M059J (cell line): ENCODE measurements at places on chromosomes 13 and 19. TPM values are rescaled to one million over a fixed set of nuclear protein-coding genes. Genes with fewer than 3 reads are reported as not detected.

Gene POGLUT2
- 20.3 and 25.1 TPM in 2 replicates for total RNA-seq

Gene TSSK6
- total RNA-seq, result 0.07 and 2.1 TPM in 2 replicates

Gene OR10H1
- not detected in 2 replicates for total RNA-seq

Gene CCNA1
- 0.05 and 0.32 TPM in 2 replicates for total RNA-seq

Gene NANOS3
- not detected in 2 replicates for total RNA-seq

Gene WDR88
- not detected in 2 replicates for total RNA-seq

Gene KLF5
- total RNA-seq, result 4.5 and 6.0 TPM in 2 replicates

Gene HIPK4
- total RNA-seq, result 0.02 TPM in 1 of 2 replicates, not detected in the other

Gene MARK4
- 7.1 and 11.0 TPM in 2 replicates for total RNA-seq

Gene ZNF541
- total RNA-seq, result 0.27 TPM in 1 of 2 replicates, not detected in the other

Gene FGF14
- total RNA-seq, result not detected in 2 replicates

Gene CYP2F1
- total RNA-seq, result not detected in 2 replicates

Gene ZNF98
- total RNA-seq, result not detected in 2 replicates

GRCh38 chr13:88656751-88657150, 985.6 kb downstream of the SLITRK5 start:
- no peak for DNase-seq

DNA sequence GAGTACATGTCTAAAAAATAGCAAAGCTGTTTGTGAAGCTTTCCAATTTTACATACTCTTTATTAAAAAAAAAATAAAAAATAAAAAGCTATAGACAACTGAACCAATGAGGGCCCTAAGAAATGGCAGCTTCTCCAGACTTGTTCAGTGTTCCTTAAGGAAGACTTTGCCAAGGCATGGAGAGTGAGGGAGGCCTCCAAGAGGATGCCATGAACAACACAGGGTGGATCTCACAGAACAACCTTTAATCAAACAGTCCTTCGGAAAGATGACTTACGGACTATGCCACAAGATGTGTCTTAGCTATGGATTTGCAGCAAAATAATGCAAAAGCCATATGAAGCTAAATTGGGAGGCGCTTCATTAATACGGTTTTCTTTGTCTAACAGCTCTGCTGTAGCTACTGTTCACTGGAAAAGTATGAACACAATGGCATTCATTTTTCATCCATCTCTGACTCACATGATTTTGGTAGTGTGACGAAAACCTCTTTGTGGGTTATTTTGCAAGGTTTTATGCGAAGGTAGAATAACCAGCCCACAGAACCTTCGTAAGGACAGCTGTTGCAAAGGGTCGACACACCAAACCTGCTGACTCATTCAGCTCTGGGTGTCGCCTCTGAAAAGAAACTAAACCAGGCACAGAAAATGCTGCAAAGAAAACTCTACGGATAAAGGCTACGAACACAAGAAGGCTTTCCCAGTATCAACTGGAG, 27.7 kb downstream of the EFNB2 start:
- peak; percentile 95 for DNase-seq

DNA sequence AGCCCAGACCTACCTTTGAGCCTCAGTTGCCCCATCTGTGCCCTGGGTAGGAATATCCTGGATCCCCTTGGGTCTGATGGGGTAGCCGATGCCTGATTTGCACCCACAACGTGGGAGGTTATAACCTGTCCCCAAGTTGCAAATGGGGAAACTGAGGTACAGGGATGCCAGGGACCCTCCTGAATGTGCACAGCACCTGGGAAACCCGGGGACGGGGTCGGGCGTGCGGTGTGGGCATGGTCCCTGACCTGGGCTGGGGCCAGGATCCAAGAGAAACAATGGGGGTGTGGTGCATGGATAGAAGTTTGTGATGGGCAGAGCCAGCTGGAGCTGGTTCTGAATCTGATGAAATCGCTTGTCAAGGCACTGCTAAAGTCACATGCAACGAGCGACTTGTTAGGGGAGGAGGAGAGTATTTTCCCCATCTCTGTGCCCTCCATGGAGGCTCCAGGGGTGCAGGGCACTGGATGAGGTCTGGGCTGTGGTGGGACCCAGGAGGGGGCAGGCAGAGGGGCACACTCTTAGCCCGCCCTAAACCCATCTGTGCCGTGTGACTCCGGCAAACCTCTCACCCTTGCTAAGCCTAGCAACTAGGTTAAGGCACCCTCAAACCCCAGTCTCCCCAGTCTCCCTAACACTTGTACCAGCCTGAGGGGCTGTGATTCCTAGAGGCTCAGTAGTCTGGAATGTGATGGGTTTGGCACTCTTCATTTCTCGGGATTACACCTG, 749 bp downstream of the GDF15 start:
- no peak for DNase-seq

GRCh38 chr13:106117035-106117434, 418.4 kb downstream of the EFNB2 start:
- peak; percentile 55 for DNase-seq

GRCh38 chr19:5104871-5105351, 136.0 kb downstream of the KDM4B start:
- DNase-seq, result no peak

DNA sequence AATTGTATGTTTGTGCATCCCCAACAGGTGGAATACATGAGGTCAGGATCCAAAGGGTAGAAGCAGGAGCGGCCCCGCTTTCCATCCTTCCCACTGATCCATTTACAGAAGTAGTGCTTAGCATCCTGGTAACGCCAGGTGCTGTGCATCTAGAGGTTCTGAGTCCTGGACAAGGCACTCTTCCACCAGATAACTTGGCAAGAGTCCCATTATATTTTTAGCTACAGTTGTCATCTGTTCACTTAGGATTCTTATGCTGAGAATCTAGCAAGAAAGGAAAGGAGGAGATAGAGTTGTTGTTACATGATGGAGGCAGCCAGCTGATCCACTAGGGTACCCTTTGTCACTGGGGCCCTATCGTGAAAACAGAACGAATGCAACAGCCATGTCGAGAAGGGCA, 389.5 kb upstream of the ZNF507 start:
- DNase-seq, result no peak

DNA sequence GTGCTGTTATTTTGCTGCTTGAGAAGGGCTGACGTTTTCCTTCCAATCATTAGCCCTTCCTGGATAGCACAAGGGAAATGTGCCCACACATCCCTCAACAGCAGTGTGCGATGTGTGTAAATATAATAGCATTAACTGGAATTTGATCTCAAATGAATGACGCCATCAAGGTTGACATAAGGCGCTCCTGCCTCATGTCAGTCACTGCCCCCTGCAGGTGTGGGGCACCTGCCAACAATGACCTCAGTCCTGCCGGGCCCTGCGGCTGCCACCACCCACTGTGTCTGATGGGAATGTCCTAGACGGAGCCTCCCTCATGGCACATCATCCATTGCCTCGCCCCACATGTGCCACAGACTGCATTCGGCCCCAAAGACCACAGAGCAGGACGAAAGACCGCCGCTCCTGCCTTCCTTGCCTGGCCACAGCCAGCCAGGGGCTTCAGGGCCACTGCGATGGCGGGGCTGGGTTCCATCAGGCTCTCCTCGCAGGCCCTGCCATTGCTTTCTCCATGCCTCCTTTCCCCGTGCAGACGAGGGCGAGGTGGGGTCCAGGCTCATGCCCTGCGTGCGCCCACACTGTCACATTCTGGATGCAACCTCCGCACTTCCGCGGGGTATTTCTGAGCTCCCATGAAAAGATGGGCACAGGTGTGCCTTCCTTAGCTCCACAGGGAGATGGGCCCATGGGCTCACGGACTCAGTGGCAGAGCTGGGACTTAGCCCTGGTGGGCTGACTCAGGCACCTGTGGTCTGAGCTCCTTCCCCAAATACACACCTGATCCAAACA, 146.7 kb downstream of the SOX1 start:
- no peak for DNase-seq

- no peak for DNase-seq
Measured at GRCh38 chr13:52012512-52012836, 276 bp downstream of the ALG11 start.

- DNase-seq, result peak; percentile 55
Measured at GRCh38 chr19:57171551-57172081, 4.3 kb upstream of the DUXA start.

DNA sequence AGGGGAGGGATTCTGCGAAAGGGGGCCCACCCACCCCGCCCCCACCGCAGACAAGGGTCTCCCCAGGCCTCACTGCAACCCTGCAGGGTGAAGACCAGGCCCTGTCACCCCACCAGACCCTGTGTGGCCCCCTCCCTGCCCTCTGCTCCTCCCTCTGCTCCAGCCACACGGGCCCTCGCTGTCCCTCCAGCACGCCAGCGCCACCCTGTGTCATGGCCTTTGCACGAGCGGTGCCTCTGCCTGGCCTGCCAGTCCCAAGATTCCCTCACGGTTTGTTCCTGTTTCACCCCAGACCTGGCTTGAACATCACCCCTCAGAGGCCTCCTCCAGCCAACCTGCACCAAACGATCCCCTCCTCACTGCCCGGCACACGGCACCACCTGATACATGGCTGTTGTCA, 27.3 kb downstream of the PIP5K1C start:
- no peak for DNase-seq

DNA sequence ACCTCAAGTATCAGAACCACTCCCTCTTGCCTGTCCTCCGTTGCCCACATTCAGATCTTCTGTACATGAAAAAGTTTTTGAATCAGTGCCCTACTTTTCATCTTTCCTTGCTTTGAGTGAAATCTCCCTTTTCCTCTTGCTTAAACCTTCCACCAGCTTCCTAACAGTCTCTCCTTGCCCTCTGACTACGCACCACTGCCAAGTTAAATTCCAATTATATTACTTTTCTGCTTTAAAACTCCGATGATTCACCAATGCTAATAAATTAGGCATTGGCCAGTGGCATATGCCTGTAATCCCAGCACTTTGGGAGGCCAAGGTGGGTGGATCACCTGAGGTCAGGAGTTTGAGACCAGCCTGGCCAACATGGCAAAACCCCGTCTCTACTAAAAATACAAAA, 30.7 kb upstream of the RFXAP start:
- DNase-seq, result peak; percentile 80

DNA sequence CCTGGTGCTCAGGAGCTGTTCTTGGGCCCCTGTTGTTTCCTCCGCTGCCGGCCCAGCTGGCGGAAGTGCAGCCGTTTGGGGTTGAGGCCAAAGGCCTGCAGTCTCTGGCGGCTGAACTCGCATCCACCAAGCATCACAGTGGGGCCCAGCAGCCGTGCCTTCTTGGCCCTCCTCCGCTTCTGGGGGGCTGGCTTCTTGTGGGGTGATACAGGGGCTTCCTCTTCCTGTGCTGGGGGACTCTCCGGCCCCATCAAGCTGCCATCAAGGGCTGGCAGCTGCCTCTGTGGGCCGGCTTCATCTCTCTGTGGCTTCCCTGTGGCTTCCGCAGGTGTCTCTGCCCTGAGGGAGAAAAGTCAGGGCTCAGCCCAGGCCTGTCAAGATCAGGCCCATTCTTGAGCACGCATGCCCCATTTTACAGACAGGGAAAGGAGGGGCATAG, 10.3 kb downstream of the ATG4D start:
- no peak for DNase-seq

- no peak for DNase-seq
Measured at GRCh38 chr19:55345818-55346724, 6.4 kb downstream of the KMT5C start.

- DNase-seq, result no peak
Measured at GRCh38 chr19:35671818-35672217, 5.5 kb downstream of the UPK1A start.

DNA sequence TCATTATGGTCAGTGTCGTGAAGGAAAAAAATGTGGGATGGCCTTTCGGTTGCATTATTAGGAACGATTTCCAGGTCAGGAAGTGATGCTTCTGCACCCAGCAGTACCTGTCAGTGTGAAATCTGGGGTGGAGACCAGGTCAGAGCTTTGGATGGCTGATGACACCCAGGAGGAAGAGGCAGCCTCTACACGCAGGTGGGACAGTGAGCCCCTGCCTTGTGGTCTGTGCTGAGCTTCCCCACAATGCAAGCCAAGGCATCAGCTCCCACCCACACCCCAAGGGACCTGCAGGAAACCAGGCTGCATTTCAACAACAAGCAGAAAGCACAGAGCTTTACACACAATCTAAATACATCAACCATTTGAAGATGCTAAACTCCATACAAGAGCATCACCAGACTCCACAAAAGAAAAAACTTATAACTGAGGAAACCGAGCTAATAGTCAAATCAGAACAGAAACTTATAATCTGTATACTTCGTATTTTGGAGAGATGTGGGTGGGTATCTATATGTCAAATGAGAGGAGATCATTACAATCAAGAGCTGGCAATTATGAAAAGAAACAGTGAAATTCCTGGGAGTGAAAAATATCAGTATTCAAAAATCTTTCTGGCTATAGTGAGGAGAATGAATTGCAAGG, 130.1 kb downstream of the ZDHHC20 start:
- no peak for DNase-seq

DNA sequence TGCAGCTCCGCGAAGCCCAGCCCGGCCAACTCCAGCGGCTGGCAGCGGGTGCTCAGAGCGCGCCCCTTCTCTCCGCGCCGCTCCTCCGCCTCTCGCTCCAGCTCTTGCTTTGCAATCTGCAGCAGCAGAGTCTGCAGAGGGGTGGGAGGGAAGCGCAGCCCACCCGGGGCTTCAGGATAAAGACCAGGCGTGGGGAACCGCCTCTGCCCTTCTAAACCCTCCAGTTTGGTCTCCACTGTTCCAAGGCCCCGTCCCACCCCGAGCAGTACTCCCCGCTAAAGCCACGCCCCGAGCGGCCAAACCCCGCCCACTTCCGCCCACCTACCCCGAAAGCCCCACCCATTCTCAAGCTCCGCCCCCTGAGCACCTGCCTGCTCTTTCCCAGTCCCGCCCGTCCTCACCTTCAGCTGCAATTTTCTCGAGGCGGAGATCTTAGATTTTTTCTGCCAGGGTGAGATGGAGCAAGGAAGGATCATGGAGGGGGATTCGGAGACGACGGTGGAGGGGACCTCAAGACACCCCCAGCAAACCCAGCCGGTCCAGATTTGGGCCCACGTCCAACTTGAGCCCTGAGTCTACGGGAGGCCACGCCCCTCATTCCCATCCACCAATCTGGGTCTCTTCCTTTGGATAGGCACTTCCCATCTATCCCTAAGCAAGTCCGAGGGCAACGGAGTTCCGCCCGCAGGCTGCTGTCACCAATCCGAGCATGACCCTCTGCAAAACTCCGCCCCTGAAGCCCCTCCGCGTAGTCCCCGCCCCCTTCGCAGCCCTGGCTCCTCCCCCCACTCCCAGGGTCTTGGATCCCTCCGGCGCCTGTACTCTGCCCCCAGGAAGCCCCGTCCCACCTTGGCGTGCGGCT, 1.1 kb downstream of the TNNI3 start:
- peak; percentile 46 for DNase-seq

DNA sequence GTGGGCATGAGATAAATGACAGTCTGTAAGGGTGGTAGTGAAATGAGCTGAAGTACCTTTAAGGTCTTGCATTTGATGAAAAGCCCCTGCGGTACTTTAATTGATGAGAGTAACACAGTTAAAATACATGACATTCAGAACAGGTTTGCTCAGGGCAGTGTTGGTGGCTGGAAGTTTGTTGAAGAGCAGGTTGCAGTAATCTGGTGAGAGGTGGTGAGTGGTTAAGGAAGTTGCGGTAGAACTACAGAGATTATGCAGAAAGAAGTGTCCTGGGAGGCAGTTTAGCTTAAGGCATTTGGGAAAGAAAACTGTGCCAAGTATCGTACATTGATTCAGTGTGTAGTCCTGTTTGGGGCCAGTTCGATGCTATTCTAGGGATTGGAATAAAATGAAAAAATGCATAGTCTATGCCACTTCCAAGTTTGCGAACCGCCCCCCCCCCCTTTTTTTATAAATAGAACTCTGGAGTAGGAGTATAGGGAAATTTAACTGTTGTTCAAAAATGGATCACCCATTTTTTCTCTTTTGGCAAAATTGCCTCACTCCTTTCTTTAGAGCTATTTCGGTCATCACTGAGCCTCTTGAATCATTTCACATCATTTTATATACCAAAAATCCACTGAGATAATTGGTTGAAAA, 42.7 kb downstream of the SLAIN1 start:
- no peak for DNase-seq

GRCh38 chr19:14505488-14506239, 9.7 kb upstream of the GIPC1 start:
- peak; percentile 82 for DNase-seq

GRCh38 chr13:49652355-49653305, 24.3 kb downstream of the ARL11 start:
- DNase-seq, result peak; percentile 26
